Kidney capillary endothelial cell (primary cell): ENCODE measurements at places on chromosomes 13 and 19.

- DNase-seq: no peak
These were observed 240.0 kb upstream of the PRR20A start for GRCh38 chr13:56900549-56901279.

- no peak for DNase-seq
These were observed 14.3 kb downstream of the OLFM4 start for GRCh38 chr13:53042877-53043276.

GRCh38 chr19:17114414-17114831, 38.8 kb downstream of the MYO9B start:
- no peak for DNase-seq

DNA sequence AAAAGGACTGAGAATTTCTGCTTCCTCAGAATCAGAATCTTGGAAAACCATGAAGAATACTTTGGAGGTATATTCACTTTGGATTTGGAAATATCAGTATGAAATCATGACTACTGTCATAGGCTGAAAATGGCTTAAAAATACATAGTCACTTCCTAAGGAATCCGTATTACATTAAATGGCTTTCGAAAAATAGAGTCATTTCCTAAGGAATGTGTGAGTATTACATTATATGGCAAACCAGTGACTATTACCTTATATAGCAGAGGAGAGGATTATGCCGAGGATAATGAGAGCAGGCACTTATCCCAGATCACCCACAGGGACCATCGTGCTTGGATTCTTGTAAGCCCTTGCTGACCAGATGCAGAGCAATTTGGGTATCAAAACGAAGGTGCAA, 1471.8 kb downstream of the EFNB2 start:
- DNase-seq: peak; percentile 10

GRCh38 chr13:21796066-21796465, 125.2 kb downstream of the FGF9 start:
- DNase-seq: no peak

GRCh38 chr13:114081761-114082681, 50.4 kb downstream of the RASA3 start:
- no peak for DNase-seq

DNA sequence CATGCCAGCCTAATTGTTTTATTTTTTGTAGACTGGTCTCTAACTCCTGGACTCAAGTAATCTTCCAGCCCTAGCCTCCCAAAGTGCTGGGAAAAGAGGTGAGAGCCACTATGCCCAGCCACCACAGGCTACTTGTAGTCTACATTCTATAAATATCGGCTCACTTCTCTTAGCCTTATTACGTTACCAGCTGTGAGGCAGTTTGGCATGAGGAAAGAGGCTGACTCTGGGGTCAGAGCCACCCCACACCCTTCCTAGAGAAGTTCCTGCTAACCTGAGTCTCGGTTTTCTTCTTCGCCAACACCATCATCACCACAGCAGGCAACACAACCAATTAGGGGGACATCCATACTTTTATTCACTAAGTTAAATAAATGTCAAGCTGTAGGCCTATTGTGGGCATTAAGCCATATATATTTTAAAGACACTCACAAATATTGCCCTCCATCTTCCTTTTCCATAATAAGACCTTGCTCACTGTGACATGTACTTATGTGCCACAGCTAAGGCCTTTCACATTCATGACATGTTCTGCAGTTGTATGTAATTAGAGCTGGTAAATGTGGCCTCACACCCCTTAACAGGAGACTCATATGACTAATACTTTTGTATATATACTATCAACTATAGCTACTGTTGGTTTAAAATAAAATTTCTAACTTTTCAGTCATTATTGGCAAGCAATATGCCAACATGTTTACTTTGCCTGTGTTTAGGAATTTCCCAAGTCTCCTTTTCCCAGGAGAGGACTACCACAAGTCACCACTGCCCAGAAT, 5.7 kb downstream of the SLC25A30 start:
- no peak for DNase-seq

DNA sequence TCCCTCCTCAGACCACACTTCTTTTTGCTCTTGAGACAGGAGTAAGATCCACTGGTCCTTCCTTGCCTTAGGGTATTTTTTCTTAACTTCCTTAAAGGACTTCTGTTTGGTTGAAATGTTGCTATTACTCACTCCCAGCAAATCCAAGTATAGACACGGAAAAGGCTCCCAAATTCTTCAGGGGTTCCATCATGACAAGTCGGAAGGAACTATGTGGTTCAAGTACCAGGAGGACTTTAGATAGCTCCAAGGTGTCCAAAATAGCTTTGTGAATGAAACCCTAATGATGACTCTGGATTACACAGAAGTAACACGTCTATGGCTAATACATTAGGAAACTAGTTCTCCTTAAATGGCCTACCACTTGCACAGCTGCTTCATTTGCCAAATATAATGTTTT, 238.7 kb downstream of the KCTD12 start:
- no peak for DNase-seq

DNA sequence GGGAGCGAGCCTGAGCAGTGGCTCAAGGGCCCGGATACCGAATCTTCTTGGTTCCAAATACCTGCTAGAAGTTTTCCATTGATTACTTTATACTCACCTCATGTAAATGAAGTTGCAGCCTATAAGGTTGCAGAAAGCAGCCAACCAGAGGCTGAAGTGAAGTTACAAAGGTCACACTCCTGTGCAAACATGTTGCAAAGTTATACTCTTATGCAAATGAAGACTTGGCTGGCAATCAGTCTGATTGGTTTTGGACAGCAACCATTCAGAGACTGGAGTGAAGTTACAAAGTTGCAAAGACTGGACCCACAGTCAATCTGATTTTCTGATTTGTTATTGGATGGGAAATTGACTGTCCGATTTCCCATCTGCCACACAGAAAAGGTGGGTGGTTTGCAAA, 152.5 kb downstream of the GGACT start:
- no peak for DNase-seq

GRCh38 chr19:43966079-43966694, 15.2 kb downstream of the ZNF221 start:
- DNase-seq: no peak

DNA sequence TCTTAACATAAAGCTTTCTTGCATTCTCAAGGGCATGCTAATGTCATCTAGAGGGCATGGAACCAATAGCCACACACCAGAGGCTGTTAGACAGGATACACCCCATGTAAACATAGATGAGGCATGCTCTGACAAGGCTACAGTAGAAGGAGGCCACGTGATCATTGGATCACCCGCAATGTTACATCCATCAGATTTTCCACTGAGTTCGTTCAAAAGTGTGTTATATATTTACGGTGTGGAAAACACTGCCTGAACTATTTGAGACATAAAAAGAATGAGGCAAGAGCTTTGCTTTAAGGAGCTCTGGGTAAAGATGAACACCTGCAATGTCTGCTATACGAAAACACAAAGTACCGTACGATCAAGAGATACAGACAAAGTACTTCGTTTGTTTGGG, 817.5 kb upstream of the SLC10A2 start:
- DNase-seq: no peak
